Activated CD4-positive, alpha-beta T cell treated with anti-CD3 and anti-CD28 coated beads, Interleukin-2, amount 50 U/mL, for 1 hour (primary cell): ENCODE measurements at places on chromosomes 3 and 15.

- DNase-seq, result no peak
These were observed 277.0 kb downstream of the RYR3 start for GRCh38 chr15:33587773-33588172.

DNA sequence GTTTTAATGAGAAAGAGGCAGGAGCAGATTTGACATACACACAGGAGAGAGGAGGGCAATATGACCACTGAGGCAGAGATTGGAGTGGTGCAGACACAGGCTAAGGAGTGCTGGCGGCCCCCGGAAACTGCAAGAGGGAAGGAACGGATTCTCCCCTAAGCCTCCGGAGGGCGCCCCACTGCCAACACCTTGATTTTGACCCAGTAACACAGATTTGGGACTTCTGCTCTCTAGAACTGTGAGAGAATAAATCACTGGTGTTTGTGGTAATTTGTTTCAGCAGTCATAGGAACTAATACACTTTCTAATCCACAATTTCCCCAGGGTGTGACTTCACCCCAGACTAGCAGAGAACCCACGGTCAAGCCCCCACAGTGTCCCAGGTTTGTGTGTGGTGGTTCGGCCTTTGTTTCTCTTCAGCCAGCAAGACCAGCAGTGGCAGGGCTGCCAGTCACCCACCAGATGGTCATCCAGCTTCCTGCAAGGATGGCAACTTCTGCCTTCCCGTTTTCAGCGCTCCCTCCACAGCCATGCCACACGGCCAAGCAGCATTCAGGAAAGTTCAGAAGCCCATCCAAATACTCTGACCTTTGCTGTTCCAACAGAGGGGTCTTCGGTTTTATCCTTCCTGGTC, 23.6 kb upstream of the TSPAN3 start:
- no peak for DNase-seq

GRCh38 chr3:48514431-48515227, 10.7 kb upstream of the SHISA5 start:
- DNase-seq, result no peak

GRCh38 chr3:150823277-150823676, 60.3 kb upstream of the SIAH2 start:
- no peak for DNase-seq

DNA sequence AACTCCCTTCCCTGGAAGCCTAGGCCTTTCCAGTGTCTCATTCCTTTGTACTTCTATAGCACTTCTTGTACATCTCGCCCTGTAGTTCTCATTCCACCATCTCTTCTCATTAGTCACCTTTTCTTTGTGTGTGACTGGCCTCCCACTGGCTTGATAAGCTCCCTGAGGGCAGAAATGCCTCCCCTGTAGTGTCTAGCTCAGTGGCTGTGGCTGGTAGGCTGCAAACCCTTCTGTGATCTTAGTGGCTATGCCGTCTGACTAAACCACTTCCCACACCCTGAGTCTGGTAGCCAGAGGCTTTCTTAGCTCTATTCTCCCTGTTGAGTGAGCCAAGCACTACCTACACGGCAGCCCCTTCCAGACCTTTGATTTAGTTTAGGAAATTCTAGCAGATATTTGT, 24.4 kb upstream of the TNFAIP8L3 start:
- no peak for DNase-seq
